Activated CD8-positive, alpha-beta T cell treated with anti-CD3 and anti-CD28 coated beads, Interleukin-2, amount 10 ng/mL, durations not matched to agents 7 days and 5 days (primary cell): ENCODE measurements at places on chromosomes 5 and 9.
A peak's percentile ranks its signal among the peaks of the same experiment; 100 is the strongest.

GRCh38 chr5:147711019-147711418 is 71.5 kb downstream of the JAKMIP2 start:
- DNase-seq: no peak

- no peak for DNase-seq
These were observed 165.7 kb downstream of the PSAT1 start for GRCh38 chr9:78462611-78463010.

DNA sequence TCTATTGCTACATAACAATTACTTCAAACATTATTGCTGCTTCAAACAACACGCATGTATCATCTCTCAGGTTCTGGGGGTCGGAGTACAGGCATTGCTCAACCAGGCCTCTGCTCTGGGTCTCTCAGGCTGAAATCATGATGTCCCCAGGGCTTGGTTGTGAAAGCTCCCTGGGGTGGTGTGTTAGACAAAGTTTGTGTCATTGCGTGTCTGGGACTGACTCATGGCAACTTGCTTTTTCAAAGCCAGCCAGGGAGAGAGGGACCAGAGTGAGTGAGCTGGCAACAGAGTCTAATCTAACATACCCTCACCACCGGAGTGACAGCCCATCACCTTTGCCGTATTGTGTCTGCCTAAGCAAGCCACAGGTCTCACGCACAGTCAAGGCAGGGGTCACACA is 259.2 kb upstream of the NFIL3 start:
- DNase-seq: no peak

GRCh38 chr9:28720746-28721145 is 1147.5 kb upstream of the C9orf72 start:
- DNase-seq: no peak

DNA sequence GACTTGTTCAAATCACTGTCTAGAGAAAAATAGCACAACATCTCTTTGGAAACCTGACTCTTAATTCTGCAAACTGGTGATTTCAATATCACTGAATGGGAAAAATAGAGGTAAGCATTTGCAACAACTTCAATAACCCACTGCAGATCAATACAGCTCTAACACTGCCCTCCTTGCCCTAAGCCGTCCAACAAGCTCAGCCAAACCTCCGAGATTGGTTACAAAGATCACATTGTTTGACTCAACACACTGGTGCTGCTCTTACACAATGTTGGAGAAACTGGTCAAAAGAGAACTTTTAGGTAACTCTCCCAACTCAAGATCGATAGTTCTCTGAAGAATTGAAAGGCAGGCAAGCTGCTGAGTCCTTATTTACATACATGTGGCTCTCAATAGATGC is 150.4 kb downstream of the SPOCK1 start:
- DNase-seq: no peak

- DNase-seq: peak; percentile 61
These were observed 9.6 kb downstream of the SEC61B start for GRCh38 chr9:99231711-99232110.

DNA sequence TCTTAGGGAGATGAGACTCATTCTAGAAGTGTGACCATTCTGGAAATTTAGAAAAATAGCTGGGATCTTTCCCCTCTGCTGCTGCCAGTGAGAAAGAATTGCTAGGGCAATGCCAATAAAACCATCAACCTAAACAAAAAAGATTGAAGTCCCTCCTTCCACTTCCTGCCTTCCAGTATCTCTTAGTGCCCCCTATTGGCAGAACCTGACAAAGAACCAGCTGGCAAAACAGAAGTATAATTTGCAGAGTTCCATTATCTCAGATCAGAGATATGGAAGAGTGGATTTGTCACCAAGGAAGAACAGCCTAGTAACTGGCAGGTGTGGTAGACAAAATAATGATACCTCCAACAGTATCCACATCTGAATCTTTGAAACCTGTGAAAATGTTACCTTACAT is 13.8 kb upstream of the PLCXD3 start:
- no peak for DNase-seq

DNA sequence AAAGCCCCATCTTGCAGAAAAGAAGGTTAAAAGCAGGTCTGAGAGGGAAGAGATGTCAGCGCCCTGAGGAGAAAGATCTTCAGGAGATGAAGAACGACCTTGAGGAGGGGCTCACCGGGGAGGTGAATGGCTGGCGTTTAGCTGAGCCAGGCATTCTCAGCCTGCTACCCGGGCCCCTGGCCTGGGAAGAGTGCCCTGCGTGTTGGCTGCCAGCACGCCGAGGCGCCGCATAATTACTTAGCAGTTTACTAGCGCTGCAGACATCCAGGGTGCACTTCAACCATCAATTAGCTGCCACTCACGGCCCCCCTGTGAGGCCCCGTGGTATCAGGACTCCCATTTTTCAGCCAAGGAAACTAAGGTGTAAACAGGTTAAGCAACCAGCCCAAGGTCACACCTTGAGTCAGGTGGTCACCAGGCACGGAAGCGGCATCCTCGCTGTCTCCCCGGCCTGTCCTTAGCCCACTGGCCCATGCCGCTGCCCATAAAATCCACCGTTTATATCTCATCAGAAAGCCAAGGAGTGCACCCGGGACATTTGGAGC is 551.9 kb downstream of the BNC2 start:
- no peak for DNase-seq

DNA sequence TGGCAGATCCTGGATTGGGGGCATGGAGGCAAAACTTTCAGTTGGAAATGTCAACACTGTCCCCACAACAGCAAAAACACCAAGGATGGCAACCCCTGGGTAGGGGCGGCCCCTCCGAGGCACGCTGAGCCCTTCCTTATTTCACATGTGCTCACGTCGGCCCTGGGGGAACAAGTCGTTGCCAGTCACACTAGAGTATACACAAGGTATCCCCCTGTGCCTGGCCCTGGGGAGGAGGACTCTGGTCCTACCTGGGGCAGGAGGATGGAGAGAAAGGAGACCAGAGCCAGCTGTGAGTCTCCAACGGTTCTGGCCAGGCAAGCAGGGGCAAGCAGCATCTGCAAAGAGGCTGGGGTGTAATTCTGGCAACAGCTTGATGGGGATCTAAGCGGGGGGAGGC is 126.9 kb upstream of the FOXD4L5 start:
- DNase-seq: no peak

DNA sequence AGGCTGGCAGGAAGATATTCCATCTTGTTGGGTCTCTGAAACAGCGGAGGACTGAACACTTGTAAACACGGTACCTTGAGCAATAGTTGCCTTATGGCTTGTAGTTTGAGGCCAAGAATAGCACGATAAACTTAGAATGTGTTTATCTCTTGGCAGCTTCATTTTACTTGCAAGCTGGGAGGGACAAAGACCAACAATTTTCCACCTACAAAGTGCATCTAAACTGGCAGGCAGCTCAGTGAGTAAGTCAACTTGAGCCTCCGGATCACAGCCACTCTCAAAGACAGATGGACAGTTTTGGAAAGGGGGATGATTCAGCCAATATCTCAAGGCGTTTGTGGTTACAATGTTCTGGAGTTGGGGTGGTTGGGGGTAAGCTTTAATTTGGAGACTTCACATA is 652.6 kb downstream of the CETN3 start:
- DNase-seq: no peak

DNA sequence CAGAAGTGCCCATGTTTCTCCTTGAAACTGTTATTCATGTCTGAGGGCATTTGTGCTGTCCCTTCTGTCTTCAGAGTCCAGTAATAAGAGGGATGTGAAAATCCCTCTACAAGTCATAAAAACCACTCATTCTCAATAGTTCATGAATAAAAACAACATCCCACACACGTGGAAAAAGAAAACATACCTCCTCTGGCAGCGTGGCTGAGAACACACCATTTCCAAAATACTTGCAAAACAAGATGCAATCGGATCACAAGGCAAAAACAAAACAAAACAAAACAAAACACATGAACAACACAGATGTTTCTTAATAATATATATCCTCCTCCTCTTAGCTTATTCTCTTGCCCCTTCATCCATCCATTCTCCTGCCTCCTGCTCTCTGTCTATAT is 71.0 kb upstream of the EQTN start:
- DNase-seq: no peak

- peak; percentile 72 for DNase-seq
These were observed 52.7 kb upstream of the ERCC6L2 start for GRCh38 chr9:95822583-95823431.

- no peak for DNase-seq
These were observed 127.6 kb downstream of the SLIT3 start for GRCh38 chr5:169173372-169173771.

DNA sequence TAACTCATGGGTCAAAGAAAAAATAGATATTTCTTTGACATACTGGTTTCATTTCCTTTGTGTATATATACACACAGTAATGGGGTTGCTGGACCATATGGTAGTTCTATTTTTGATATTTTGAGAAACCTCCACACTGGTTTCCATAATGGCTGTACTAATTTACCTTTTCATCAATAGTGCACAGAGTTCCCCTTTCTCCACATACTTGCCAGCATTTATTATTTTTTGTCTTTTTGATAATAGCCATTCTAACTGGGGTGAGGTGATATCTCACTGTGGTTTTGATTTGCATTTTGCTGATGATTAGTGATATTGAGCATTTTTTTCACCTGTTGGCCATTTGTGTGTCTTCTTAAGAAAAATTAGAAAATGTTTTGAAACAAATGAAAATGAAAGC is 78.4 kb upstream of the CKMT2 start:
- DNase-seq: no peak

- DNase-seq: peak; percentile 85
These were observed 526 bp upstream of the GALNT10 start for GRCh38 chr5:154189819-154190594.

DNA sequence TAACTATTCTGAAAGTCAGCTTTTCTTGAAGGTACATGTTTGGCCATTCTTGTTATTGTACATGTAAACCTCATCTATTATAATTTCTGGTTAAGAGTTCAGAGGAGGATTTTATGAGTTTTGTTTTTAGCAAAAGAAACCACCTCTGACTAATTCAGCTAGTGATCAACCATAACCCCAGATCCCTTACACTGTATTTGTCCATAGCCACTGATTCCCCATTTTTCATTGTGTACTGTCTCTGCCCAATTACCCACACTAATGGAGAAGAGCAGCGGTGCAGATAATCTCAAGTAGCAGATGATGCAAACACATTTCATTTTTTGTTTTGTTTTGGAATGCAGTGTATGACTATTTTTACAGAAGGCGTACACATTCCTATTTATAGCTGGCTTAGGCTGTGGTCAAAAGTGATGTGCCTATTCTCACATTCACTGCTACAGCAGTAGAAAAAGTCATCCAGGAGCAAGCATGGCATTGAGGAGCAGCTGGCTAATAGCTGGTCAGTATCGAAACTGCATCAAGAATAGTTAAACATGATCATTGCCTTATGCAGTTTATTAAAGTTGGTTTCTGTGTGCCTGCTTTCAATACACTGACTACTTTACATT is 988.3 kb downstream of the DTWD2 start:
- no peak for DNase-seq

- peak; percentile 66 for DNase-seq
These were observed 10.7 kb downstream of the GSN start for GRCh38 chr9:121278477-121279261.

- DNase-seq: no peak
These were observed 337.2 kb downstream of the NPR3 start for GRCh38 chr5:33048315-33048714.

DNA sequence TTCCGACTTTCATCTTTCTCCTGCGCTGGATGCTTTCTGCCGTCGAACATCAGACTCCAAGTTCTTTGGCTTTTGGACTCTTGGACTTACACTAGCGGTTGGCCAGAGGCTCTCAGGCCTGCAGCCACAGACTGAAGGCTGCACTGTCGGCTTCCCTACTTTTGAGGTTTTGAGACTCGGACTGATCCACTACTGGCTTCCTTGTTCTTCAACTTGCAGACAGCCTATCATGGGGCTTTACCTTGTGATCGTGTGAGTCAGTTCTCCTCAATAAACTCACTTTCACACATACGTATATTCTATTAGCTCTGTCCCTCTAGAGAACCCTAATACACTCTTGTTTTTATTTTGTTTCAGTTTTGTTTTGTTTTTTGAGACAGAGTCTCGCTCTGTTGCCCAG is 10.3 kb downstream of the FKBP15 start:
- DNase-seq: no peak

DNA sequence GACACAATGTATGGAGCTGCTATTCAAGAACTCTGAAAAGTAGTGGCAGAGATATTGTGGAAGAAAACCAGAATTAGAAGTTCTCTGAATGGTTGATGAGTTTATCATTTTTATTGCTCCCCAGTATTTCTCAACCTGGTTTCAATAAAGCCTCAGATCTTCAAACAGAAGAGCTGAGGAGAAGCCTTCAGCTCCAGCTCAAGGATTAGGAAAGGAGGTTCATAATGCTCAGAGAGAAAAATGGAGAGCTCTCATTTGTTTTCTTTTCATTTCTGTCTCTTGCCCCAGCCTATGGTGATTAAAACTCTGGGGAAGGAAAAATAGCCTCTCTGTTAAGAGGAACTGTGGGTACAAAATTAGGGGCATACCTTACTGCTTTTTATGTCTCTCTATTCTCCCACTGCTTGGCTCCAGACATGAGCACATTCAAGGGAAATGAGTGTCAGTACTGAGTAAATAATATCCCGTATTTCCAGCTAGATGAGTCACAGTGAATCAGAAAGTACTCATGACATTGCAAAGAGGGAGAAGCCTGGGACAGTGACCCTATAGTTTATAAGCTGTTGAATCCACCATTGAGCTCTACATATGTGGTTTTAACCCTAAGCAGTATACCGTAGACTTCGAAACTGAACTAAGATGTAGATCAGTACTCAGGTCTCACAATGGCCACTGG is 138.1 kb downstream of the EMB start:
- DNase-seq: no peak

GRCh38 chr5:94240134-94240533 is 378.3 kb downstream of the KIAA0825 start:
- no peak for DNase-seq

DNA sequence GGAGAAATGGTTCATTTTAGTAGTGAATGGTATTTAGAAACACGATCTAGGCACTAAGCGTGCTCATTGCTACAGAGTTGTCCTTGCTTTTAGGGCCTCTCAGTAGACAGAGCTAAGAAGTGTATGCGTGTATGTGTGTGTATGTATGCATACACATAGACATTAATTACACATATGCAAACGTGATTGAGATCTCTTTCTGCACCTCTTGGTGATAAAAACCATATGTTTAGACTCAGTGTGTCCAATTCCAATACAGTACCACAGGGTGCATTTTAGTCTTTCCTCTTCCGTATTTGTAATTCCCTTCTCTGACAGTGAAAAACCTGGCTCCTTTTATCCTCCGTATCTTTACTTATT is 13.1 kb downstream of the TRIO start:
- no peak for DNase-seq

- DNase-seq: no peak
These were observed 39.0 kb upstream of the TMEM250 start for GRCh38 chr9:136157477-136158265.

GRCh38 chr9:75850459-75851200 is 39.8 kb upstream of the PCSK5 start:
- no peak for DNase-seq

GRCh38 chr9:94014920-94015319 is 59.8 kb upstream of the BARX1 start:
- DNase-seq: no peak

DNA sequence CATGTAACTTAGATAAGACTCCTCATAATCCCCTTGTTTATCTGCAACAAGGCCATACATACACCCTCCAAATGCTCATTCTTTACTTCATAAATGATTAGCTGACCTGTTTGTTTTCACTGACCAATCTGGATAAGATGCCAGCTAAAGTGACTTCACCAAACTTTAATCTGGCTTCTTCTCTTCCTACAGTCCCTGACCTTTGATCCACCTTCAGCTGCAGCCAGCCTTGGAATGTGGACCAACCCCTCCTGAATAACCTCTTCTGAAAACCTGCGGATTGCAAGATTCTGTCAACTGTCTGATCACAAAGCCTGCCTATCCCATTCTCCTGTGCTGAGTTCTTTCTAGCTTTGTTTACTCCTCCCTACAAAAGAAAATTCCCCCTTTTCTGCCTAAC is 476.8 kb downstream of the LRRC70 start:
- DNase-seq: no peak
